ENCODE measurements at places on chromosomes 16 and 17. TPM values are rescaled to one million over a fixed set of nuclear protein-coding genes. Genes with fewer than 3 reads are reported as not detected.

The CCL15 gene
- not detected for total RNA-seq

The SLC9A5 gene
- total RNA-seq = 0.33 TPM

The BCL6B gene
- 3.8 TPM for total RNA-seq

The PHOSPHO1 gene
- total RNA-seq = 1.4 TPM

The PPP1R27 gene
- total RNA-seq = not detected

The SLC6A2 gene
- 0.33 TPM for total RNA-seq

The ELMO3 gene
- total RNA-seq = 0.33 TPM

The DCUN1D3 gene
- total RNA-seq = 18.3 TPM

The KRT40 gene
- not detected for total RNA-seq

The SLFN13 gene
- total RNA-seq = 15.0 TPM

The C16orf90 gene
- total RNA-seq = not detected

The TMC6 gene
- 20.3 TPM for total RNA-seq

The SEPTIN1 gene
- 2.5 TPM for total RNA-seq

The KRTAP3-2 gene
- total RNA-seq = not detected

The RHBDL3 gene
- 2.1 TPM for total RNA-seq

The EXOC3L1 gene
- 1.2 TPM for total RNA-seq
